Lung microvascular endothelial cell (primary cell): ENCODE measurements at places on chromosomes 7 and 10. TPM values are rescaled to one million over a fixed set of nuclear protein-coding genes. Genes with fewer than 3 reads are reported as not detected.

The FXYD4 gene
- not detected in 2 replicates for total RNA-seq

The ZNF365 gene
- 0.22 TPM in 1 of 2 replicates, not detected in the other for total RNA-seq

The SDK1 gene
- total RNA-seq: 0.44 and 0.79 TPM in 2 replicates

The ACTL6B gene
- not detected in 2 replicates for total RNA-seq

The PDGFA gene
- 46.2 and 94.8 TPM in 2 replicates for total RNA-seq

GRCh38 chr10:113631684-113632367, 32.0 kb downstream of the NRAP start:
- DNase-seq: no peak

DNA sequence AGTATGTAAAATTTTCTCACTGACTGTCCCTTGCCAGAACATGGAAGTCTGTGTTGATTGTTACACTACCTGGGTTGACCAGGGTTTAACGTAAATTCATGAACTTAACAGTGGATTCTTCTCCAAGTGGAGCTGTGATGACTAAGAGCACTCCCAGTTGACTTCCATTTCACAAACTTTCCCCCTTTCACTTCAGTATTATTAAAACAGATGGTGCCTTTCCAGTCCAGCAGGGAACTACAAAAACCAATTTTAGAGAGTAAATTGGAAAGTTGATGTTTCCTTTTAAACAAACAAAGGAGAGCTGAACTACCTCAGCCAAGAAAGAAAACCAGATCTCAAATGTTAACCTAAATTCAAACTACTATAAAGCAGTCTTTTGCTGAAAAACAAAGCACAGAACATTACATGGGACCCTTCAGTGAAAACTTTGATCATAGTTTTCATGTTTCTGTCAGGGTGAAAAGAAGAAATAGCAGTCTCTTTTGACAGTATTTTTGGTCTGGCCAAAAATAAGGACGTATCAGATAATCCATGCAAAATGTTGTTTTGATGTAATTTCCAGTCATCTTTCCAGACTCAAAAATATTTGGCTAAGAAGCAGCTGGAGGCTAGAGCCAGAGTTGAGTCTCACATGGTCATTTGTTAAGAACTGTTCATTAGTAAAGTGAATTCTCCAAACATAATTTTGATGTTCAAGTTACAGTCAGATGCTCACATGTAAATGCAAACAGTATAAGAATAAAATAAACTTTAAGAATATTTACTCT, 479.9 kb upstream of the AKR1E2 start:
- no peak for DNase-seq

The DKK1 gene
- 13.3 and 15.7 TPM in 2 replicates for total RNA-seq

GRCh38 chr10:23253780-23254179, 61.7 kb downstream of the PTF1A start:
- no peak for DNase-seq

- no peak for DNase-seq
Measured at GRCh38 chr7:113793171-113793570, 125.6 kb downstream of the PPP1R3A start.

The ELFN1 gene
- under 0.01 and 0.44 TPM in 2 replicates for total RNA-seq

The CAMK1D gene
- 0.44 and 1.4 TPM in 2 replicates for total RNA-seq

The BTBD16 gene
- total RNA-seq: under 0.01 TPM in 1 of 2 replicates, not detected in the other

The RBP3 gene
- total RNA-seq: not detected in 2 replicates

The BAZ1B gene
- total RNA-seq: 27.7 and 34.1 TPM in 2 replicates

The ZNHIT1 gene
- 74.6 and 82.6 TPM in 2 replicates for total RNA-seq

- no peak for DNase-seq
Measured at GRCh38 chr7:80146545-80147182, 12.0 kb downstream of the GNAI1 start.

- DNase-seq: no peak
Measured at GRCh38 chr7:68238204-68238805, 1241.7 kb downstream of the TYW1 start.

The ZMIZ2 gene
- total RNA-seq: 4.1 and 7.9 TPM in 2 replicates

The NEUROG3 gene
- total RNA-seq: not detected in 2 replicates

The HIP1 gene
- 20.9 and 24.6 TPM in 2 replicates for total RNA-seq

The GPR26 gene
- not detected in 2 replicates for total RNA-seq

The UCMA gene
- total RNA-seq: not detected in 2 replicates

DNA sequence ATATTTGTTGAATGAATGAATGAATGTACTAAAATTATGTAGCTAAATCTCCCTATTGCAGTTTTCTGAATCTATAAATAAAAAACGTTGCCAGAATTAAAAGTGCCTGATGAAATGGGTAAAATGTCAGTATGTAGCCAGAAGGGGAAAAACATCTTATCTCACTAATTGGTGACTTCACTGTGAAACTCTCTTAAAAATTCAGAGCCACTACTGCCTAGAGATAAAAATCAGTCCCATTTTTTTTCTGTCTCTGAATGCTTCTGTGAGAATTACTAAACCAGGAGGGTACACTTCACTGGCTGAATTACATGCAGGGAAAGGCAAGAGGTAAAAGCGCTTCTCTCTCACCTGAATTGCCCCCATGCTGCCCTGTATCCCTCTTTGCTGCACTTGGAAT, 69.6 kb upstream of the HPS1 start:
- DNase-seq: no peak

GRCh38 chr7:19397911-19398310, 252.7 kb upstream of the FERD3L start:
- DNase-seq: no peak

The ASB10 gene
- not detected in 2 replicates for total RNA-seq

GRCh38 chr7:33425395-33425794, 296.0 kb downstream of the BBS9 start:
- no peak for DNase-seq

DNA sequence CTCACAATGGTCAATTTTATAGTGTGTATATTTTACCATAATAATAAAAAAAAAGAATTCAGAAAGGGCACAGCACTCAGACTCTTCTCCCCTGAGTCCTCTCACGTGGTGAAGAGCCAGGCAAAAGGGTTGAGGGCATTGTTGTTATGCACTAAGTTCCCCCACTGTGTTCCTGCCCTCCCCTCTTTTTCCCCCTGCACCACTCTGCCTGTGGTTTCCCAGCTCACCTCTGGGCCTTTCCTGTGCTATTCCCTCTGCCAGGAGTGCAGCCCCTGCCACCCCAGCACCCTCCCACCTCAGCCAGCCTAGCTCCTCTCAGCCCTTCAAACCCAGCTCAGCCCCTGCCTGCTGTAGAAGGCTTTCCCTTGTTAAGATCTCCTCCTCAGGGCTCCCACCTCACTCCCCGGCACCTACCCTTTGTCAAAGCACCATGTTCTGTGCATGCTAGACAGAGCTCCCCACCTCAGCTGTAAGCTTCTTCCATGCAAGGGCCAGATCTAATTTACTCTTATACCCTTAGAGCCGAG, 108.5 kb downstream of the KCNMA1 start:
- DNase-seq: no peak

DNA sequence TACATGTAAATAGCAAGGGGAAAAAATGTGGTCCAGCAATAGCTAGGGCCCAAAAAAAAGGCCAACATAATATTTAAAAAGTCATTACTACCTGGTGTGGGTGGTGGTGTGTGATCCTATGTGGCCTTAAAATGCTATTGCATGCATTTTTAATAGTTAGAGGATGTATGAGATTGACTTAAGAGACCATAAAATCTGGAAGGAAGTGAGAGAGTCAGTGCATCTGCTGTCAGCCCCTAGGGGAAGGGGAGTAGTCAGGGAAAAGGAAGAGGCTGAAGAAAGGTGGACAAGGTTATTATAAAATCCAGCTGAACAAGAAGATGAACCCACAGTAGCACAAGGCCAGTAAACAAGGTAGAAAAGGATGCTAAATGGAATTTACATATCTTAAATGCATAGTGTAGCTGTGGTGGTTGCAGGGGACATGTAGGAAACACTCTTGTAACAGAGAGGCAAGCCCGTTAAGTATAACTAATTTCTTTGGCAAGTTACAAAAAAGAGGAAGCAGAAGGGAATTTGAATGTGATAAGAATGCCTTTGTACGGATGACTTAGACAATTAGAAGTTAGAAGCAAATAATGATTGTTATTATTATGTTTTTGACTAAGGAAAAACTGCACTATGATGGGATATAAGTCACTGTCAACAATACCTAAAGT, 11.9 kb upstream of the NDUFA5 start:
- DNase-seq: peak; percentile 13

The EPHA1 gene
- total RNA-seq: 0.20 TPM in 1 of 2 replicates, not detected in the other

DNA sequence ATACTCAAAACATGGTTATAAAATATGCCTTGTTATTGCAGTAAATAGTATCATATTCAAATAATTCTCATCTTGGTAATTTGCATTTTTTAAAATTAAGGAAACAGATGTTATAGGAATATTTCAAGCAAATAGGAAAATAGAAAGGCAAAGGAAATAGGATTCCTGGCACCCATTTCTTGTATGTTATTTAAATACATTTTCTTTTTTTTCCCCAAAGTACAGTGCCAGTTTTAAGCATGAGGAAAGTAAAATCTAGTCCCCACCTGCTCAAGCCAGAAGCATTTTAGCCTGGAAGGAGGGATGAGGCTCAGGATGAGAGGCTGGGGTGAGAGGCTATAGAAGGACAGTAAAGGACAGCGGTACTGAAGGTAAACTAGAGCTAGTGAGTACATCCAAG, 38.1 kb downstream of the GNAT3 start:
- DNase-seq: no peak

The SPDYE8 gene
- not detected in 2 replicates for total RNA-seq

GRCh38 chr7:116546054-116546453, 21.2 kb downstream of the CAV1 start:
- peak; percentile 27 for DNase-seq
